ENCODE measurements at places on chromosomes 3 and 15. TPM values are rescaled to one million over a fixed set of nuclear protein-coding genes. Genes with fewer than 3 reads are reported as not detected.

DNA sequence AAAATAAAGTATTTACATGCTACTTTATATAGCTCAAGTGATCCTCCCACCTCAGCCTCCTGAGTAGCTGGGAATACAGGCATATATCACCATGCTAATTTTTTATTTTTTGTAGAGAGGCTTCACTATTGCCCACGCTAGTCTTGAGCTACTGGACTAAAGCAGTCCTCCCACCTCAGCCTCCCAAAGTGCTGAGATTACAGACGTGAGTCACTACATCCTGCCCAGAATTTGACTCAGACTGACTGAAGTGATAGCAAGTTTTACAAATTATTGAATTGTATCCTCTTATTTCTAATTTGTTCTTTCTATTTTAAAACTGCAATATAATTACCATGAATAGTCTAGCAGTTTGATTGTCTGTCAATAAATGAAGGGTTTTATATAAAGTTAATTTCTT lies 210.3 kb upstream of the CGNL1 start:
- peak; percentile 41 for DNase-seq

DNA sequence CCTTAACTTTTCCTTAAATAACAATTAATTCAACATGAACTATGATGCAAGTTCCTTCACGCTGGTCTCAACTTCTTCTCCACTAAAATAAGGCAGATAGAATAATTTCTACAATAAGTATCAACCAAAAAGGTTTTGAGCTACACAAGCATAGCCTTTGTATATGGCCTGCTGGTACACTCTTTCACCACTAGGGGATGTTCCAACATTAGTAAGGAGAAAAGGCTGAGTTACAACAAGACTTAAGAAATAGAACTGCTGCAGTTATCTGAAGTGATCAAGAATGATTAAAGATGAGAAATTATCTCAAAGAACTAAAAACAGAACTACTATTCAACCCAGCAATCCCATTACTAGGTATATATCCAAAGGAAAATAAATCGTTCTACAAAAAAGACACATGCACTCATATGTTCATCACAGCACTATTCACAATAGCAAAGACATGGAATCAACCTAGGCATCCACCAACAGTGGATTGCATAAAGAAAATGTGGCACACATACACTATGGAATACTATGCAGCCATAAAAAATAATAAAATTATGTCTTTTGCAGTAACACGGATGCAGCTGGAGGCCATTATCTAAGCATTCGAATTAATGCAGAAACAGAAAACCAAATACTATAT lies 14.4 kb downstream of the ATP13A3 start:
- DNase-seq: peak; percentile 7

GRCh38 chr3:97575742-97576141 lies 188.8 kb upstream of the ARL6 start:
- no peak for DNase-seq

- DNase-seq: no peak
These were observed 60.4 kb downstream of the TFG start for GRCh38 chr3:100769693-100770092.

FEZF2 gene
- not detected for total RNA-seq

Measured in CD4-positive, CD25-positive, alpha-beta regulatory T cell (primary cell).